Cortex of kidney (tissue), 1 donor: ENCODE measurements at places on chromosomes 5 and 9.

GRCh38 chr9:70413464-70413798, 1.0 kb downstream of the KLF9 start:
- DNase-seq: no peak

DNA sequence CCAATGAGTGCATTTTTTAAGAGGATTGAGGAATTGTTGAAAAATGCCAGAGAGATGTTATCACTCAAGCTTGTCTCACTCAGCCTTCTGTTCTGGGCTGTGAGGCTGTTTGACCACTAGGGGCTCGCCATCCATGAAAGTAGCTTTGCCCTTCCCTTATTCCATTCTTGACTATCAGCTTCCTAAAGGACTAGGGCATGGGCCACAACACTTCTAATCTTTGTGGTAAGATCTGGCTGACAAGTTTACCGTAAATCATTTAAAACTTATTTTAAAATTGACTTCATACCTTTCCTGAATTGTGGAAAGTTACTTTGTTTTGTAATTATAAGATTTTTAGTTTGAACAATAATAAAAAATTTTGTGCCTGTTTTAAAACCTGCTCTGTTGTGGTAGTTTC, 49.5 kb downstream of the TJP2 start:
- DNase-seq: no peak

DNA sequence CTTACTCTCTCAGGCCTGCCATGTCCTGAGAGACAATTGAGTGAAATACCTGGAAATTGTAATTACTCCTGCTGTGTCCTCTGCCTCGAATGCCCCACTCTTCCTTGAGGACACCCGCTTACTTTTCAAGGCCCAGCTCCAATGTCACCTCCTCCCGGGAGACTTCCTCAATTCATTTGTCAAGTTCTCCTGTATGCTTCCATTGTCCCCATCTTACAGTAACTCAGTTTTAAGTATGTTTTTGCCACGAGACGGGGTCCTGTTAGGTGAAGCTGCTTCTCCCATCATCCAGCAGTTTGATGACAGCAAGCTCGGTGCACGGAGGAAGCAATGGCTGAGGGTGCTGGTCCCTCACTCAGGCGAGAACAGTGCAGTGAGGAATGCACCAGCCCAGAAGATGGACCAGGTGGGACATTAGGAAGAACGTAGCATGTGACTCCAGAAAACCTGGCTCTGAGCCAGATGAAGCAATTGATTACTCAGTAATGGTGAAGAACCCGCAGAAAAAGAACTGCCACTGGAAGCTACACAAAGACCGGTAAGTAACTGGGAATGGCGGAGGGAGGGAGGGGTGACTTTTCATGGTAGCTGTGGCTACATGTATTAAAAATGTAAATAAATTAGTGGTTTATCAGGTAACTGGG, 274.8 kb downstream of the DENND1A start:
- no peak for DNase-seq

DNA sequence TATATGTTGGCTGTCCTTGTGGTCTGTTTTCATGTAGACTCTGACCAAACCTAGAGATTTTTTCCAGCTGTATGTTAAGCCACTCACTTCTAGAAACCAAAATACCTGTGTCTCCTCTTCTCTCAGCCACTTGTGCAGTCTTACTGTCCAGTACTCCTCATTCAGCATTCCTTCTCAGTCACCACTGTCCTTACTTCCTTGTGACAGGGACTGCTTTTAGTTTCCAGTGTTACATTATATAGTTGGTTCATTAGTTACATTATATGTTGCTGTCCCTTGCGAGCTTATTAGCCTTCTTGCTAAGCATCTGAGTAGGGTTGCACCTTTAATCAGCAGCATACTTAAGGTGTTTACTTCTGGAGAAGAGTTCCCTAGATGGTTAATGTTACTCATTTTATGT, 4.3 kb downstream of the ATP6V1G1 start:
- no peak for DNase-seq

DNA sequence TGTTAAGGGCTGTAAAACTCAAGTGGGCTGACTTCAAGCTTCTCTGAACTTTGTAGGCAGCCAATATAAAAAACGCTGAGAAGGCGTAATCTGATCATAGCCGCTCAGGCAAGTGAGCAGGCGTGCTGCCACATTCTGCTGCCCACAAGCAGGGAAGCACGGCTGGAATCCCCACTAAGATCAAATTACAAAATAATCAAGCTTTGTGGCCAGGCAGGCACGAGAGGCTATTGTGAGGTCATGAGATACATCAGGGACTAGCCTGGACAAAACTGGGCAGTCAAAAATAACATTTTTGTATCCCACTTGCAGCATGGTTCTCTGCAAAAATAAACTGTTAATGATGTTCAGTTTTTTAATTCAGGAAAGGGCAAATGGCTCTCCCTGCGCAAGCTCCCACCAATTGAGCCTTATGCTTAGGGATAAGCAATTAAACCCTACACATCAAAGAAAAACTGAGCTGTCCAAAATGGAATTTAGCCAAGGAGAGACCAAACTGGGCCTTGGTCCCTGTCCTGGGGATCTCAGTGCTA, 64.0 kb downstream of the POU5F2 start:
- DNase-seq: no peak

GRCh38 chr5:56011835-56012234, 17.1 kb upstream of the IL6ST start:
- no peak for DNase-seq

DNA sequence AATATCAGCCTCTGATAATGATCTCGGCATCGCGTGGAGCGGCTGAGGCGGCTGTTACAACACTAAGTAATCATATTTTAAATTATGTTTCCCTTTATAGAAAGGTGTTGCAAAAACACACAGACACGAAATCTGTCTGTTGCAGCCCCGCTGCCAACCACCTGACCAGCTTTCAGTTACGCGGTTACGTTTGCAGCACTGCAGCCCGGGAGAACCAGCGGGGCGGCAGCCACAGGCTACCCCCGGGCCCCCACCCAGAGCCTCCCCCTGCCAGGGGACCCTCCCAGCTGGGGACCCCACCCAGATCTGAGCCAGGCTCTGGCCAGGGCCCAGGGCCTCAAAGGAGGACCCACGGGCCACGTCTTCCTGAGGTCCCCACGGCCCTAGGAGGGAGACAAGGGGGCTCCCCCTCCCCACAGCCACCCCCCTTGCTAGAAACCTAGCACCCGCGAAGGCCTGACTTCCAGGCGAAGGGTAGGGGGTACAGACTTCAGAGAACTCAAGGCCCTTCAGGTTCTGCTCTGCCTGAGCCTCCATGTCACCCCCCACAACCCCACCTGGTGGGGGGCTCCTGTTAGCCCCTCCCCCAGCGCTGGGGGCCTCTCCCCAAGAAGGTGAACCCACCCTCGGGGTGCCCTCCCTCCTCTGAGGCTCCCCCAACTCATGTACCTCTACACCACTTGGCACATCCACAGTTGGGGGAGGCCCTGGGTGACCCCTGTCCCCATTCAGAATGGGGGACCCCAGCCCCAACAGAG, 6.0 kb downstream of the NACC2 start:
- no peak for DNase-seq

GRCh38 chr5:159451197-159452052, 121.1 kb upstream of the IL12B start:
- no peak for DNase-seq

DNA sequence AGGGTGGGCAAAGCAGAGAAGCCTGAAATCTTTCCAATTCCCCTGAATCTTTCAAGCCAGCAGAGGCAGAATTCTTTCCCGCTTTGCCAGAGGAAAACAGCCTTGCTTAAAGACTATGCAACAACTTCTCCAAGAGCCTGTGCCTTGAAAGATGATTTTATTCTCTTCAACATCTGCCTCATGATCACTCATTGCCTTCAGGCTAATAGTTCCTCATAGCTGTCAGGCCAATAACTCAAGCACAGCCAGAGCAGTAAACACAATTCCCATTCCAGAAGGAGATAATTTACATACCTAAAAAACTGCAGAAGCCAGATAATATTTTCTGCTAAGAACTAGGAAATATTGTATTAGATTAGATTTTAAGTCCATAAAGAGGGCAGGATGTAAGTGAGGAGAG, 92.3 kb upstream of the PUM3 start:
- no peak for DNase-seq

- DNase-seq: no peak
Measured at GRCh38 chr5:76867827-76868693, 18.2 kb downstream of the S100Z start.

DNA sequence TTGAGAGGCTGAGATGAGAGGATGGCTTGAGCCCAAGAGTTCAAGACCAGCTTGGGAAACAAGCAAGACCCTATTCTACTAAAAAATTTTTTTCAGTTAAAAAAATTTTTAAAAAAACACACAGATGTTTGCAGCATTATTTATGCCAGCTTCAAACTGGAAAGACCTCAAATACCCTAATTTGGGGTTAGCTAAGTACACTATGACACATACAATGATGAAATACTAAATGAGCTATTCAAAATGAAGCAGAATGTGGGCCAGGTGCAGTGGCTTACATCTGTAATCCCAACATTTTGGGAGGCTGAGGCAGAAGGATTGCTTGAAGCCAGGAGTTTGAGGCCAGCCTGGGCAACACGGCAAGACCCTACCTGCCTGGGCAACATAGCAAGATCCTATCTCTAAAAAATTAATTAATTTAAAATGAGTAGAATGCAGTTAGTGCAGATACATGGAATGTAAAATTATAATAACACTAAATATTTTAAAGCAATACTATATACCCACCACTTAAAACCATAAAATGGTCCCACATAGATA, 44.9 kb downstream of the LHFPL2 start:
- DNase-seq: no peak
